ENCODE measurements at places on chromosomes 13 and 19. TPM values are rescaled to one million over a fixed set of nuclear protein-coding genes. Genes with fewer than 3 reads are reported as not detected.

DNA sequence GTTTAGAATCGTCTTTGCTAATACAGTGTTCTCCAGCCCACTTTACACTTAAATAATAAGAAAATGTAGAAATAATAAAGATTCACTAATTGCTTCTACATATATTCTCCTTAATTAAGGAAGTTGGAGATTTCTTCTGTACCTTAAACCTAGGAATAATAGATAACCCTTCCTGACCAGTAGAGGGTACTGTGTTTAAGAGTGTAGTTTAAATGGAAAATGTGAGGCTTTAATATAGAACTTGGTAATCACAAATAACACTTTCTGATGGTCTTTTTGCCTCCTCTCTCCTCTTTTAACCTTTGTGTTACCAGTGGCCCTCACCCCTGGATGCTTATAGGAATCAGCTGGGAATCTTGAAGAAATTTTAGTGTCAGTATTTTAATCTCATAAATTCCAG lies 20.7 kb downstream of the POMP start:
- DNase-seq = no peak

GRCh38 chr13:48496271-48497161 lies 36.4 kb downstream of the RCBTB2 start:
- no peak for DNase-seq

- no peak for DNase-seq
Observed at GRCh38 chr19:4197625-4198466, 15.4 kb downstream of the ANKRD24 start.

DNA sequence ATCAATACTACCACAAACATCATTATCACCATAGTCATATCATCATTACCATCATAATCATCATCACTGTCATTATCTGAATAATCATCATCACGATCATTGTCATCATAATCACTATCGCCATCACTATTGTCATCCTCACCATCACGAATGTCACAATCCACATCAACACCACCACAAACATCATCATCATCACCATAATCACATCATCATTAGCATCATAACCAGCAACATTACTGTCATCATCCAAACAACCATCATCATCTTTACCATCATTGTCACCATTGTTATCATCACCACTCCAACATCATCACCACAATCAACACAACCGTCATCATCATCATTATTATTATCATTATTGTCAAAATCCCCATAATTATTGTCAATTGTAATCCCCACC lies 61.2 kb downstream of the MBD3L1 start:
- DNase-seq = no peak

GRCh38 chr13:20254076-20254475 lies 22.0 kb upstream of the GJB6 start:
- DNase-seq = no peak

GRCh38 chr13:59364641-59365085 lies 799.1 kb downstream of the DIAPH3 start:
- DNase-seq = no peak

GRCh38 chr19:16210168-16210567 lies 12.5 kb downstream of the AP1M1 start:
- no peak for DNase-seq

DNA sequence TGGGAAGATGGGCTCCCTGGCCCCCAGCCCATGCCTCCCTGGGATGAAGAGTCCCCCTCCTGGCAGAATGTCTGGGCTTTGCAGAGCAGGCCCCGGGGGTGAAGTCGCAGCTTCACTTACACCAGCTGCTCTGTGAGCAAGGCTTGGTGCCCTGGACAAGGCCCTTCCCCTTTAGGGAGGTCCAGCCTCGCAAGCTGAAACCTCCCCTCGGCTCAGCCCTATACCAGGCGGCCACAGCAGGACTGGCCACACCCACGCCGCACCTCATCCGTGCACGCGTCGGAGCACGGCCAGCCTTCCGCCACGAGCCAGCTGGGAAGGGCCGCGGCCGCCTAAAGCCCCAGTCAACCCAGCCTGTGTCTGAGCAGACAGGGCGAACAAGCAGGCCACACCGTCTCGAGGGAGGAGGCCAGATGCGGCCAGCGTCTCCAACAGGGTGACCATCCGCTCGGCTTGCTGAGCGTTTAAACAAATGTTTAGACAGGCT lies 83.2 kb upstream of the MCF2L start:
- DNase-seq = peak; percentile 78

DNA sequence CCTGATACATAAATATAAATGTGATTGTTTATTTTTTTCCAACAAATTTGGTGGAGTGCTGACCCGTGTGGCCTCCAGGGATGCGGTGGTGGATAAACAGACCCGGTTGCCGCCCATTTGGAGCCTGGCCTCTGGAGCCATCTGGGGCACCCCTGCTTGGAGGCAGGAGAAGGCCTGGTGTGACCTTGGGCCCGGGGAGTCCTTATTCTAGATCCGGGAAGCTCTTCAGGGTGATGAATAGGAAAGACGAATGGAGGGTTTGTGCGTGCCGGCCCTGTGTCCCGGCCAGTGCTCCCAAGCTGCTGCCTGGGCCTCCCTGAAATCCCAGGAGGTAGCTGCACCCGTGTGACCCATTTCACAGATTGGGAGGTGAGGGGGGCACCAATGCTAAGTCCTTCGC lies 11.5 kb downstream of the PAK4 start:
- no peak for DNase-seq

- no peak for DNase-seq
Observed at GRCh38 chr13:103542648-103543047, 476.4 kb upstream of the SLC10A2 start.

DNA sequence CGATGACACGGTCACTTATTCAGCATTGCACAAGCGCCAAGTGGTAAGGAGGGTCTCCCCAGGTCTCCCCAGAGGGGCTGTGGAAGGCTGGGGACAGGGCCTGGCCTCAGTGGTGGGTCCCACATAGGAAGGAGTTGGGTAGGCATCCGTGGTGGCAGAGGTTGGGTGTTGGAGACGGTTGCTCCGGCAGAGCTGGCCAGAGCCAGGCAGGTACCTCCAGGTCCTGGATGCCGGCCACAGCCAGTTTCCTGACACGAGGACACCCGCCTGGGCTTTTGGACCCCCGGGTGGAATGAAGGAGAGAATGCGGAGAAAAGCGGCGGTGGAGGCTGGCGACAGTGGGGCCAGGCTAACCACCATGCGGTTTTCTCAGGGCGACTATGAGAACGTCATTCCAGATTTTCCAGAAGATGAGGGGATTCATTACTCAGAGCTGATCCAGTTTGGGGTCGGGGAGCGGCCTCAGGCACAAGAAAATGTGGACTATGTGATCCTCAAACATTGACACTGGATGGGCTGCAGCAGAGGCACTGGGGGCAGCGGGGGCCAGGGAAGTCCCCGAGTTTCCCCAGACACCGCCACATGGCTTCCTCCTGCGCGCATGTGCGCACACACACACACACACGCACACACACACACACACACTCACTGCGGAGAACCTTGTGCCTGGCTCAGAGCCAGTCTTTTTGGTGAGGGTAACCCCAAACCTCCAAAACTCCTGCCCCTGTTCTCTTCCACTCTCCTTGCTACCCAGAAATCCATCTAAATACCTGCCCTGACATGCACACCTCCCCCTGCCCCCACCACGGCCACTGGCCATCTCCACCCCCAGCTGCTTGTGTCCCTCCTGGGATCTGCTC lies 1.3 kb upstream of the FFAR1 start:
- peak; percentile 58 for DNase-seq

GRCh38 chr19:7078008-7078407 lies 8.5 kb downstream of the ZNF557 start:
- no peak for DNase-seq

- no peak for DNase-seq
Observed at GRCh38 chr13:80586356-80586755, 245.4 kb upstream of the SPRY2 start.

DNA sequence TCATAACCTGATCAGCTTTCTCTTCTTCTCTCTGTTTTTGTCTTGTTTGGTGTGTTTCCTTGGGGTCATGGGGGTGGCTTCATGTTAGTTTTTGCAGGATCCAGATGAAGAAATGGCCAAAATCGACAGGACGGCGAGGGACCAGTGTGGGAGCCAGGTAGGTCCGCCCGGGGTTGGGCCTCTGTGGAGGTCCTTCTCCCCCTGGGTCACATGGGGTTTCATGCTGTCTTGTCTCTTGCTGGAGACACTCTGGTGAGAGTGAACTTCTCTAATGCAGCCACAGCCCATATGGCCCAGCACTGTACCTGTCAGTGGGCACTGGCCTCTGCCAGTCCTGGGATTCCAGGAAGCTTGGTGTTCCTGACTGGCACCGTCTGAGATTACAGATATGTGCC lies 1.1 kb downstream of the CCNE1 start:
- DNase-seq = no peak

GRCh38 chr13:72316716-72317115 lies 410.7 kb downstream of the MZT1 start:
- no peak for DNase-seq

DNA sequence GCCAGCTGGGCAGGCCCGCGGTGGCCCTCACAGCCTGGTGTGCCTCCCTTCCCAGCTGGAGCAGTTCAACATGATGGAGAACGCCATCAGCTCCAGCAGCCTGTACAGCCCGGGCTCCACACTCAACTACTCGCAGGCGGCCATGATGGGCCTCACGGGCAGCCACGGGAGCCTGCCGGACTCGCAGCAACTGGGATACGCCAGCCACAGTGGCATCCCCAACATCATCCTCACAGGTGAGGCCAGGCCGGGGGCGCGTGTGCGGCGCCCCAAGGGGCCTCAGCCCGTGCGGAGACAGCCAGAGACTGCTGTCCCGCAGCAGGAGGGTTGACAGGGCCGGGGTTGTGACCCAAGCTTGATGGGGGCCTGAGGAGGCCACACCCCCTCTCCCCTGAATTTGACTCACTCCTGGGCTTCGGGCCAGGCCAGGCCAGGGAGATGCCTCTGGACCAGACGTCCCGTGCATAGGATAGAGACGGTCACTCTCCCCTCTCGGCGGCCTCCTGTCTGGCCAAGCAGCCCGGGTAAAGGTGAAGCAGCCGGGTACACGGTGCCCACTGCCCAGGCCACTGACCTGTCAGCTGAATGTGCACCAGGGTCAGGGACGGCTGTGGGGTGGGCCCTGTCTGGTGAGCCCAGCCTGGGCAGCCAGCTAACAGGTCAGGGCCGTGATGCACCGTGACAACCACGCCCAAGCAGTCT lies 15.4 kb downstream of the COMP start:
- DNase-seq = no peak

GRCh38 chr19:21022996-21023395 lies 2.5 kb downstream of the ZNF430 start:
- no peak for DNase-seq

DNA sequence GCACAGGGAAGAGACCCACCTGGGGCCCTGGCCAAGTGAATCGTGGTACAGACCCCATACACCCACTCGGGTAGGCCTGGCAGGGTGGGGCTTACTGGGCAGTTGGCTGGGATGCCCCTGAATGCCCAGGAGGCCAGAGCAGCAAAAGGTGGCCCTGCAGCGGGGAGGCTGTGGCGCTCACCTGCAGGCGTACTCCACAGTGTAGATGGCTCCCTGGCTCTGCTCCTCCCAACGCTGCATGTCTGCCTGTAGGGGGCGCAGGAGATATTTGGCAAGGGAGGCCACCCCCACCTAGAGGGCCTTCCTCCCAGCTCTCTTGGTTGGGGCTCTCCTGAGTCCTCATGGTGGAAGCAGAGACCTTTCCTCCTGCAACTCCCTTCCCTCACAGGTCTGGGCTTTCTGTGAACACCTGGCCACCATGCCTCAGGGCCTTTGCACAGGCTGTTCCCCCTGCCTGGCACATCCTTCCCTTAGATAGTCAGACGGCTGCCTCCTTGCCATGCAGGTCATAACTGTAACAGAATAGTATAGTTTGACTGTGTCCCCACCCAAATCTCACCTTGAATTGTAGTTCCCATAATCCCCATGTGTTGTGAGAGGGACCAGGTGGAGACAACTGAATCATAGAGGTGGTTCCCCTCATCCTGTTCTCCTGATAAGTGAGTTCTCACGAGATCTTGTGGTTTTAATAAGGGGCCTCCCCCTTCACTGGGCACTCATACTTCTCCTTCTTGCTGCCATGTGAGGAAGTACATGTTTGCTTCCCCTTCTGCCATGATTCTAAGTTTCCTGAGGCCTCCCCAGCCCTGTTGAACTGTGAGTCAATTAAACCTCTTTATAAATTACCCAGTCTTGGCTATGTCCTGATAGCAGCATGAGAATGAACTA lies 5.9 kb downstream of the BORCS8 start:
- DNase-seq = no peak

DNA sequence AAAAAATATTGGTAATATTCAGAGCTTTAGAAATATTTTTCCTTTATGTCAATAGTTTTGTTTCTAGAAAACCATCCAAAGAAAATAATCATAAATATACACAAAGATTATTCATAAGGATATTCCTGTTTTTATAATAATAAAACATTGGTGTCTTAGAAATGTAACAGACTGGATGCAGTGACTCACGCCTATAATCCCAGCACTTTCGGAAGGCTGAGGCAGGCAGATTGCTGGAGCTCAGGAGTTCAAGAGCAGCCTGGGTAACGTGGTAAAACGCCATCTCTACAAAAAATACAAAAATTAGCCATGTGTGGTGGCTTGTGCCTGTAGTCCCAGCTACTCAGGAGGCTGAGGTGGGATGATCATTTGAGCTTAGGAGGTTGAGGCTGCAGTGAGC lies 106.8 kb downstream of the DHRS12 start:
- no peak for DNase-seq

GRCh38 chr13:40774672-40775071 lies 3.7 kb upstream of the MRPS31 start:
- no peak for DNase-seq

- no peak for DNase-seq
Observed at GRCh38 chr13:112028481-112028880, 38.5 kb upstream of the SOX1 start.

DNA sequence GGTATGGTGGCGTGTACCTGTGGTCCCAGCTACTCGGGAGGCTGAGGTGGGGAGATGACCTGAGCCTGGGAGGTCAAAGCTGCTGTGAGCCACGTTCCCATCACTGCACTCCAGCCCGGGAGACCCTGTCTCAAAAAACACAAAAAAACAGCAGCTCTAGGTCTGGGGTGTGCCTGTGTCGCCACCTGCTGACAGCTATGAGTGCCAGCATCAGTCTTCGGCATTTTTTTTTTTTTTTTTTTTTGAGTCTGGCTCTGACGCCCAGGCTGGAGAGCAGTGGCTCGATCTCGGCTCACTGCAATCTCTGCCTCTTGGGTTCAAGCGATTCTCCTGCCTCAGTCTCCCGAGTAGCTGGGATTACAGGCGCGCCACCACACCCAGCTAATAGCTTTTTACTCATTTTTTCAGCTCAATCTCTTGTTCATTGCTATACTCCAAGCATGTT lies 10.1 kb downstream of the AP2S1 start:
- no peak for DNase-seq

DNA sequence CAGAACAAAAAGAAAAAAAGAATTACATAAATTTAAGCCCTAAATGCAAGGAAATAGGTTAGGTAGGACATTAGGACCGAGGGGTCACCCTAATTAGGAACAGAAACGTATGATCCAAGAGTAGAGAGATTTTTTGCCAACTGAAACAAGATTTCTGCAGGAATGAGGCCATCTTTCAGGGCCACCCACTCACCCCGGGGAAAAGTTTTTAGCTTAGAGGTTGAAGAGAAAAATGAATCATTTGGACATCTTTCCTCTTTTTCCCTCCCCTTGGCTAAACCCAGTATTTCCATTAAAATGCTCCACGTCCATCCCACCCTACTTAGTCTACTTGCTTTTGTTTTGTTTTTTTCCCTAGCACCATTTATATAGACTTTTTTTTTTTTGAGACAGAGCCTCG lies 10.6 kb upstream of the PNMA8A start:
- no peak for DNase-seq

SERPINE3 gene
- not detected for total RNA-seq

SCEL gene
- total RNA-seq = not detected

KLF16 gene
- total RNA-seq = 2.9 TPM

LMTK3 gene
- total RNA-seq = 1.4 TPM

ZIC5 gene
- total RNA-seq = not detected

LRG1 gene
- total RNA-seq = 0.15 TPM

ZNF628 gene
- 6.2 TPM for total RNA-seq

REEP6 gene
- 6.0 TPM for total RNA-seq

Measured in heart left ventricle (tissue), 16 donors.